Cardiac fibroblast (primary cell): ENCODE measurements at places on chromosomes 11 and 22.

DNA sequence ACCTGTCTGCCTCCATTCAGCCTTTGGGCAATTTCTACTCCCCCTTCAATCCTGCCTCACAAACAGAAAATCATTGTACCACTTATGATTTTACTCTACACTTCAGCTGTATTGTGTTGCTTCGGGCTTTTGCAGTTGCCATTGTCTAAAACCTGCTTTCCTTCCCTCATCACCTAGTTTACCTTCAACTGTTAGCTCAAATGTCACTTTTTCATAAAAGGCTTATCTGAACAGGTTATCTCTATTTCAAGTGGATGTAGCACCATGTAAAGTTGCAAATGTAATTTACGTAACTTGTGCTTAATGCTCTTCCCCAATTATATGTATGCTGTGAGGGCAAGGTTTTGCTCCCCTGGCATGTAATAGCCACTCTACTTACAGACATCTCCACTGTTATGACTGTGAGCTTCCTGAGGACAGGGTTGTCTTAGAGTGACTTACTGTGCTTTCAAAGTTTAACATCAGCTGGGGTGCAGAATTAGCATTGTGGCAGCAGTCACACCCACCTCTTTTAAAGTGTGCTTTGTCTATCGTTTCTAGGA, 5.4 kb downstream of the RPS25 start:
- DNase-seq: no peak

DNA sequence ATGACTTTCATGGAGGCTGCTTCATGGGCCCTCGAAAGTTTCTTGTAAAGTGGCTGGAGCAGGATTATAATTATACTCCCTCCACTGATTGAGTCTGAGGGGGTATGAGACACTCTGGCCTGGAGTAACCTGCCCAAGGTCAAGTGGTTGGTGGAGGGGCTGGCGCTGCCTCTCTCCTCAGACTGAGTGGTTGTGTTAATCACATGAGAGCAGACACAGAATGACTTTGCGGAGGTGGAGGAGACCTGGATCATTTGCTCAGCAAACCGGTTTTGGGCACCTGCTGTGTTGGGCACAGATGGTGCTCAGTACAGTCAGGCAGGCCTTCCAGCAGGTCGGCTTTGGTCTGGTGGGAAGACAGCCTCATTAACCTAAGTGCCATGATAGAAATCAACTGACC, 11.8 kb downstream of the BCR start:
- DNase-seq: no peak

DNA sequence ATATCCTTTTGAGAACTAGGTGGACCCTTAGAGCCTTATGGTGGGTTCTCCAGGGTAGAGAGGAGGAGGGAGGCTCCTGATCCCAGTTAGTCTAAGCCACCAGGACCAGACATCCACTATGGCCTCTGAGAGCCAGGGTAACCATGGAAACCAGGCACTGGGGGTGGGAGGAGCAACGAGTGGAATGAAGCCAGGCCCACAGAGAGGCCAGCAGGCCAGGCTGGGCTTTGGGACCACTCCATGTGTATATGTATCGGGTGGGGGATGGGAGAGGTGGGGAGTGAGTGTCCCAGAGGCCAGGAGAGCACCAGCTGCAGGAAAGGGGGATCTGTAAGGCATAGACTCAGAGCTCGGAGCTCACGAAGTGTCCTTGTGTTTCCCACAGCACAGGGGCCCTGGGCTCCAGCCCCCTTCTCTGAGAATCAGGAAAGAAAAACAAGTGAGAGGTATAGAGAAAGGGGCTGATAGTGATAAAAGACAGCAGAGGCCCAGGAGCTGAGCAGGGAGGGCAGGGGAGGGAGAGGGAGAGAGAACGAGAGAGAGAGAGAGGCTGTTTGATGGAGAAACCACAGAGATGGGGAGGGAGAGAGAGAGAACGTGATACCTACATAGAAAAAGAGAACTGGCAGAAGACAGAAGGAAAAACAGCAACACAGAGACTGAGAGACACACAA, 15.5 kb upstream of the TSPAN18 start:
- no peak for DNase-seq

DNA sequence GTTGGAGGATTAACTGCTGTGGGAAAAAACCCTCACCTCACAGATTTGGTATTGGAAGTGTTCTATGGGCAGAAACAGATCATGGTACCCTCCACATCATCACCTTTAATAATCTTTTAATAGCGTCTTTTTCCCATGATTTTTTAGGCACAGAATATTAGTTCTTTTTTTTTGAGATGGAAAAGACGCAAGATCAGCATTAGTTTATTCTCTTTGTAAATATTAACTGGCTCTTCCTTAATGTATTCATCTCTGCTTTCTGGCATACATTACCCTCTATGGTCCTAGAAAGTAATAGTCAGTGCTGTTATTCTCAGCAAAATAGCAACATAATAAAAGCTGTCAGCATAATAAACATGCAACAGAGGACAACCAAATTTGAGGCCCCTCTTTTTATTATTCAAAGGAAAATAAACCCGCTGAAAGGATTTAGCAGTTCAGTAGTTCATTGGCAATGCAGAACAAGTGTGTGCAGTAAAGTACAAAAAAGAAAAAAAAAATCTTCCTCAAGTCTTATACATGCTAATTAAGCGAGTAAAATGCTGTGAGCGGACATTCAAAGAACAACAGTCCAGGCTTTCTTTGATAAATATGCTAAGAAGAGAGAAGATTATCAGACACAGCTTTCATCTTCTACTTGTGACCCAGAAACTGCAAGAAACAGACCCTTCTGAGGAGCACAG, 37.5 kb upstream of the DDI1 start:
- no peak for DNase-seq

DNA sequence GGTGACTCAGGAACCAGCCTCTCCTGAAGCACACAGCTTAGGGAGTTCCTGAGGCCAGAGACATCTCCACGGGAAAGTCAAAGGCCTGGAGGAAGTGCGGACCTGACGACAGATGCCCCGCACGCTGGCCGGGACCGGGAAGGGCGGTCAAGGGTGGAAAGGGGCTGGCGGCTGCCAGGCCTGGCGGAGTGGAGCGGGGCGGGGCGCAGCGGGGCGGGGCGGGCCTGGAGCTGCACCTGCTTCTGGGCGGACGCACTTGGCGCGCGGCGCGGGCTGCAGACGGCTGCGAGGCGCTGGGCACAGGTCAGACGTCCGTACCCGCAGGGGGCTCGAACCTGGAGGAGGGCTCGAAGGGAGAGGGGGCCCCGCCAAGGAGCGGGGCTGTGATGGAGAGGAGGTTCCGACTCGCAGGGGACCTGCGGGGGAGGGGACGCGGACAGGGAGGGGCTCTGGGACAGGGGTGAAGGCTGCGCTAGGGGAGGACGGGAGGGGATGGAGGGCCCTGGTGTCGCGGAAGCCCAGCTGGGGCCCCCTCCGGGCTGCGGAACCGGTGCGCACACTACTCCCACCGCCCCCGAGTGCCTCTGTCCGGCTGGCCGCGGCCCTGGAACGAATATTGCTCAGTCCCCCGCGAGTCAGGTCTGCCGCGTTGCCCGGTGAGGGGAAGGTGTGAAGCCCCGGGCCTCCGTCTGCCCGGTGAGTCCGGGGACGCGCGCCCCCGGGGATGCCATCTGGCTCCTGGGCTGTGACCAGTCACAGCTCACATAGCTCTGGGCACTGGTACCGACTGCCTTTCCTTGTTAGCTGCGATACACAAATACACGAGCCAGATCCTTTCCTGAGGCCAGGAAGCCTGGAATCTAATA, at the start of gene TMEM45B:
Gene TMEM45B (plus strand): TSS at position 253 of the 866 bp plus-strand sequence. CDS start 36,635 bp downstream, outside the sequence.
- DNase-seq: no peak

DNA sequence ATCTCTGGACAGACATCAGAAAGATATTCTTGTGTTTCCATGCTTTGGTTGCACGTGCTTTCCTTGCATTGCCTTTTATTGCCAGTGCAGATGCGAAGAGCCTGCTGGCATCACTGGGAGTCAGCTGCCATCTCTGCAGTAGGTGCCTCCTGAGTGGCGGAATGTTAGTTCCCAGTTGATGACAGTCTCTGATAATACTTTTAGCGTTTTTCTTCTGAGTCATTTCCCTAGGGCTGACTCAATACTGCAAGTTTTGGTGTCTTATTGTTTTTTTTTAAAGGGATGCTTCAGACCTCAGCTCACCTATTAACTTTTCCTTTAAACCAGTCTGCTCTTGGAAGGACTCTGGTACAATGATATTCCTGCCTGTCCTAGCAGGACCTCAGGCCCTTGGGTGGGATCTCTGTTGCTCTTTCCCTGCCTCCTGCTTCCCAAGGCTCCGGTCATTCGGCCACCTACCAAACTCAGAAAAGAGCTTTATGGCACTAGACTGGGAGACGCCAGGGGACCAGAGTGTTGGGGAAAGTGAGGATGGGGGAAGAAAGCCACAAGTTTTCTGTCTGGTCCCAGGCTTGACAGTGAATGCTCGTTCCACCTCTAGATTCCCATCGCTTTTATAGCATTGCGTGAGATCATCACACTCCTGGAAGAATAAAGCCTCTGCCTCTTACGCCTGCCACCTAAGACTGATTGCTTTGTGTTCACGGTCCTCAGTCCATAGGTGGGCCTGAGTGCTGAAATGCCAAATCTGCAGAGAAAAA, 308.7 kb downstream of the DDX10 start:
- peak; percentile 85 for DNase-seq

- no peak for DNase-seq
Measured at GRCh38 chr11:59358020-59358419, 675 bp upstream of the OR5AN1 start.

DNA sequence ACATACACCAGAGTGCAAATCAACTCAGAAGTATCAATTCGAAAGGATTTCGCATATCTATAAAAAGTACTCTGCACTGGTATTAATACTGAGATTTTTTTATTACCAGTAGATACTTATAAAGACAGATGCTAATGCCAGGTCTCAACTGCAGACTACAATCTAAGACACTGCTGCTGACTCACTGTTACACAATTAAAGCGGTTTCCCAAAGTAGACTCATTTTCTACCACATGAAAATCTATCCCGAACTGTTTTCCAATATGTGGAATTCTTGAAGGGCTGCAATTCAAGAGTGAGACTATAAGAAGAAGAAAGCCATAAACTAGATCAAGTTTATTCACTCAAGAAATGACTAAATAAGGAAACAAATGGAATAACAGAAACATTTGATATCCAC, 57.2 kb upstream of the ARHGAP32 start:
- peak; percentile 73 for DNase-seq

DNA sequence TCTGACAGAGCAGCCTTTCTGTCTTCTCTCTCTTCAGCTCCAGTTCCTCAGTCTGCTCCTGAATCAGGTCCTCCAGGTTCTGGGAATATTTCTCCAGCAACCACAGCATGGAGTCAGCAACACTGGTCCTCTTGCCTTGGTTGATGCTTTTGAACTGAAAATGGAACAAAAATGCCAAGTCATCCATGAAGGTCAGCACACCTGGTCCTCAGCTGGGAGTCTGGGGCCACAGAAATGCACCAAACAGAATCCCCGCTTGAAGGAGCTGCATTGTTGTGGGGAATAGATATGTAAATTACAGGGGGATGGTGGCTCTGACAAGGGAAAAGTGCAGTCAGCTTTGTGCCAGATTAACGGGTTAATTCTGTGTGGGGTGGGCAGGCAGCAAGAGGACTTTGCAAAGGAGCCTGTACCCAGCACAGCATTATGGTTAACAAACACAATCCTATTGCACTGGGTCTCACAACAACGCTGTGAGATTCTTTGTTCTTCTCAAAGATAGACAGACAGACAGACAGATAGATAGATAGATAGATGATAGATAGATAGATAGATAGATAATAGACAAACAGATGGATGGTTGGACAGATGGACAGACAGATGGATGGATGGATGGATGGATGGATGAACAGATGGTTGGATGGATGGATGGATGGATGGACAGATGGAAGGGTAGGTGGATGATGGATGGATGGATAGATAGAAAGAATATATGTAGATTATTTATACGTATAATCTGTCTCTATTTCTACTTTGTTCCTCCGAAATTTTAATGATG, 33.8 kb upstream of the LRRC32 start:
- no peak for DNase-seq

DNA sequence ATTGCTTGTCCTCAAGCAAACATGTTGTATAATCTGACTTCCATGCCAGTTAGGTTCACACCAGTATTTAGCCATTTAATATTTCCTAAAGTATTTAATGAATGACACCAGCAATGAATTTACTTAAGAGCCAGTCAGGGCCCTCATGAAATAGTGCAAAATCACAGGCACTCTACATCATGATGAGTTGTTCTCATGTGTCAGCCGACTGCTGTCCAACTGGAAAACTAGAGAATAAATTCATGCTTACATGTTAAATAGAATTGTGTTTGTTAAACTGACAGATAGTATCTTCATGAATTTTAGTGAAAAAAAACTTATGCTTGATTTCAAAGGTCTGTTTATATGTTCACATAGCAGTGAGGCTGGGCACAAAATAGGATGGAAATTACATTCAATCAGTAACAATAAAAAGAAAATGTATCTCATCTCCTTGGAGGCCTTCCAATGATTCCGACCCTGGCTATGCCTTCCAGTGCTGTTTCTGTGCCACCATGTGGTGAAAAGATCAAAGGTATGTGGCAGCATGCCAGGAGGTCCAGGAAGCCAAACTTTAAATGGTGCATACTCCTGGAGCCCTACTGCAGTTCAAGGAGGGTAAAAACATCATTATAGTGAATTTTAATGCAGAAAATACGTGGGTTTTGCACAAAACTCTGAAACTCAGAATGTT, 45.2 kb downstream of the CTSC start:
- peak; percentile 61 for DNase-seq

DNA sequence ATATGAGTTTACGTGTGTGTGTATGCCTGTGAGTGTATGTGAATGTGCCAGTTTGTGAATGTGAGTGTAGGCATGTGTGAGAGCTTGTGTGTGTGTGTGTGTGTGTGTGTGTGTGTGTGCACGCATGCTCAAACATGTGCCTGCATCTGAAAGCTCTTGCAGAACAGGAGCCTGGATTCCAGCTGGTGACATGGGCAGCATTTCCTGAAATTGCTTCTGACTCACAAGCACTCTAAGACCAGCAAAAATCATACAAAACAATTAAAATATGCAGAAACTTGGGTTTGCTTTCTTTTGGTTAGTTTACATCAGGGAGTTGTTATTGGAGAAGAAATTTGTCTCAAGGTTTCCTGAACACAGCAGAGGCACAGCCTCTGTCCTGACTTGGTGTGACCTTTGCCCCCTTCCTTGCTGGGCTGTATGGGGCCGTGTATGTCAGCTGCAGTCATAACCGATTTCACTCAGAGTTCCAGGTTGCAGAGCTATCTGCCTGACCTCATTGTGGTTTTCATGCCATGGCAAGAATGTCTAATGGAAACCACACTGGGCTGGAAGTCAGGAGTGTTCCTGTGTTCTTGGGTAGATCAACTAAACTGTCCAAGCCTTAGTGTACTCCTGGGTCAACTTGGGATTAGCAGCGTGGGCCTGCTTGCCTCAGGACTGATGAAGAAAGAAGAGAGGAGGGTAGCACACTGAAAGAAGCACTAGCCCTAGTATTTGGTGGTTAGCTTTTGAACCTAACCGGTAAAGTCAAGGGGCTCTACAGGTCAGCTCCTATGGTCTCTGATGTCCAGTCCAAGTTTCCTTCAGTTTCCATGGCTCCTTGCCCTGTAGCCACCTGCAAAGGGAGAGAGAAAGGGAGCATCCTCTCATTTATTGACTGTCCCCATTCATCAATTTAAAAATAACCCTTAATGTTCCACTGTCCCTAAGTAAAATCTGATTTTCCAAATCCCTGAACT, 143.7 kb downstream of the SNX19 start:
- peak; percentile 95 for DNase-seq
